Activated gamma-delta T cell (primary cell): ENCODE measurements at places on chromosomes 12 and 14.

DNA sequence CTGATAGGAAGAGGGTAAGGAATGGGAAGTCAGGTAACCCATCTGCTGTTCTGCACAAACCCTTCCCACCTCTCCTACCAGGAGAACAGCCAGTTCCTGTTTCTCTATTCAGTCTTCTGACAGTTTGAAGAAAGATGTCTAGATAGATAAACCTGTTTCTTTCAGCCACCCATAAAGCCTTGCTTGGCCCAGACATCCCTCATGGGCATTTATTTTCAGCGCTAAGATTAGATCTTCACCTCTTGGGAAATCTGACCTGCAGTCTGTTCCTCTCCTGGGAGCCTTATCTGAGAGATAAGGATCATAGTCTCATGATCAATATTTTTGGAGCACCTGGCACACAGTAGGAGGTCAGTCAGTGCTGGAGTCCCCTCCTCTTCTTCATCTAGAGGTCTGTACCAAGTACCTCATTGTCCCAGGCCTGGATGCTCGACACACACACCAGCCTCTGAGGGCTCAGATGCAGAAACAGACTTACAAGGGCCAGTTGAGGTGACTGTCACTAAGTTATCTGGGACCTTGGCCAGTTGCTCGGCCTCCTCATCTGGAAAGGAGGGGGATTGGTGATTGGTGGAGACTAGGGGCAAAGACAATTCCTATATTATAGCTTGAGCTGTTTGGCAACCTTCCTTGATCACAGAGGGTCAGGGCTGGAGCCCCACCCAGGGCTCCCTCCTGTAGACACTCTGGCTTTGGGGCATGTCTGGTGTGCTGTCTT, 18.2 kb downstream of the ACVRL1 start:
- no peak for DNase-seq

DNA sequence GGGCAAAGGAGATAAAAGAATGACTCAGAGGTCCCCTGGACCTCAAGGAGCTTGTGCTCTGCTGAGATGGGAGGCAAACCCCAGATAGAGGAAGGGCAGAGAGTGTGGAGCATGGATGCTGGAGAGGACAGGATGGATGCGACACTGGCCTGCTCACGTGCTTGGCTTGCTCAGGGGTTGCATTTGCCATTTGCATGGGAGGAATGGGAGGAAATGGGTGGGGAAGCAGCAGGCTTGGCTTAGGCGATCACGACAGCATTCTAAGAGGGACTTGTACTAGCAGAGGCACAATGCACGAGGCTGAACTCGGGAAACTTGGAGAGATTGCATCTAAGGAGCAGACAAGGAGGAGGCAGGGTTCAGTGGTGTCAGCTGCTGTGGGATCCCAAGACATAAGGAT, 19.8 kb downstream of the CD9 start:
- no peak for DNase-seq

DNA sequence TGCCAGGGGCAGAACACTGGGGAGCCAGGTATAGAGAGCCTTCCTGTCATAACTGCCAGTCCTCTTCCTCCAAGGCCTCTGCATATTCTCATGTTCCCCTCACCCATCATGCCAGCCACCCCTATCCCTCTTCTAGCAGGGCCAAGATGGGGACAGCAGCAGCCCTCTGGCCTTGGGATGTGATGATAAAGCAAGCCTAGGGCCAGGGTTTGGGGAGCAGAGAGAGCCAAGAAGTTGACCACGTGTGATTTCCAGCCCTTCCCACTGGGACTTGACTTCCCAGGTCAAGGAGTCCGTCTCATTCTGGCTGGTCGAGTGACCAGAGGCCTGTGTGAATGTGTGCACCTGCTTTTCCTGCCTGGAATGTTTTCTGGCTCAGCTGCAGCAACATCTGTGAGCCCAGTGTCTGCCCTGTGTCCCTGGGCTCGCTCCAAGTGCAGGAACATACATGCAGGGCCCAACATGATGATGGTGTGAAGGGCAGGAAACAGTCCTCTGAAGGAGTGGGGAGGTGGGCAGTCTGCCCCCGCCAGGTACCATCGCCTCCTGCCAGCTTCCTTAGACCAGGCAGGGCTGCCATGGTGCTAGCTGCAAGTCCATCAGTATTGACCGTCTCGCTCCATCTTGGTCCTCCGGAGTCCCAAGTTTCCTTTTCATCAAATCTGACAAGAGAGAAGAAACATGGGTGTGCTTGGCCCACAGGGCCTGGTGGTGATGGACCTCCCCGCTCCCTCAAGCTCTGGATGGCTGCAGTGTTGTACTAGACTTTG, 21.0 kb downstream of the VASH1 start:
- DNase-seq, result no peak

DNA sequence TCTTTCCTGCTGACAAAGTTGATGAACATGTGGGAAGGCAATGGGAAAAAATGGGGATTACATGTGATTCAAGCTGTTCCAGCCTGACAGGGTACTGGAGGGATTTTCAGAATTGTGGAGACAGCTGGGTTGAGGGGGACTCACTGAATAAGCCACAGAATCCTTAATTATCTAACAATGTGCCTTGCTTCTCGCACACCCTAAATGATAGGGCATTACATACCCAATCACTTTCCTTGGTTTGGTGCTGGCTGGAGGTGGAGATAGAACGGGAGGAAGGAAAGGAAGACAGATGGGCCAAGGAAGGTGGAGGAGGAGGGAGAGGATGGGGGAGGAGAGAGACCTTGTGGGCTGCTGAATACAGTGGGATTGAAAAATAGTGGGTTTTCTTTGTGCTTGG, 20.7 kb downstream of the PELI2 start:
- no peak for DNase-seq

DNA sequence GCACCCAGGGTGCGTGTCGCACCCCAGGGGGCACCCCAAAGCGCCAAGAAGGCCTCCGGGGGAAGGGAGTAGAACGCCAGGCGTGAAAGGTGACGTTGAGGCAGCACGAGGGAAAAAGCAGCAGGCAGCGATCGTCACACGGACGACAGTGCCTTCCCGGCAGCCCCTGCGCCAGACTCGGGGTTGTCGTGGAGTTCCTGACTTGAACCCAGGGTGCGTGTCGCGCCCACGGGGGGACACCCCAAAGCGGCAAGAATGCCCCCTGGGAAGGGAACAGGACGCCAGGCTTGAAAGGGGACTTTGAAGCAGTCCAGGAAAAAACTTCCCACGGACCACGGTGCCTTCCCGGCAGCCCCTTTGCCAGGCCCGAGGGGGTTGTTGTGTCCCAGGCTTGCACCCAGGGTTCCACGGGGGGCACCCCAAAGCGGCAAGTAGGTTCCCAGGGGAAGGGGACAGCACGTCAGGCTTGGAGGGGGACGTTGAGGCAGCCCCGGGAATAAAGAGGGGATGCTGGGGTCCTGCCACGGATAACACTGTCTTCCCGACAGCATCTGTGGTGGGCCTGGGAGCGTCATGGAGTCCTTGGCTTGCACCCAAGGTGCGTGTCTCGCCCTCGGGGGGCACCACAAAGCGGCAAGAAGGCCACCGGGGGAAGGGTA, 159.2 kb upstream of the ALG10B start:
- DNase-seq, result no peak

DNA sequence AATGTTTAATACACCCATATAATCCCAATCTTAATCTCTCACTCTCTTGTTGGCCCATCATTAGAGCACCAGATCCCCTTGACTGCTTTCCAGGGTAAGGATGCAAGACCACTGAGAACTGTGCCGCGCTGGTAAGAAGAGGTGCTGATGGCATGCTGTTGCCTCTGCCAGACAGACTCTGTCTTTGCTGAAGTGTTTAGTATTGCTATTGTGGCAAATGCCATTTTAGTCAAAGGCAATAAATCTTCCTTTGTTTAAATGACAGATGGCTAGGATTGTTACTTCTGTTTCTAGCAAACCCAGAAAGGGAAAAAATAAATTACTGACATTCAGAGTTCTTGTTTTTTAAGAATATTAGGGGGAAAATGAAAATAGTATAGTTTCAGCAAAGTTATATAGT, 152.3 kb downstream of the MON2 start:
- no peak for DNase-seq

- no peak for DNase-seq
These were observed 90.7 kb downstream of the PPFIA2 start for GRCh38 chr12:81668475-81668874.

DNA sequence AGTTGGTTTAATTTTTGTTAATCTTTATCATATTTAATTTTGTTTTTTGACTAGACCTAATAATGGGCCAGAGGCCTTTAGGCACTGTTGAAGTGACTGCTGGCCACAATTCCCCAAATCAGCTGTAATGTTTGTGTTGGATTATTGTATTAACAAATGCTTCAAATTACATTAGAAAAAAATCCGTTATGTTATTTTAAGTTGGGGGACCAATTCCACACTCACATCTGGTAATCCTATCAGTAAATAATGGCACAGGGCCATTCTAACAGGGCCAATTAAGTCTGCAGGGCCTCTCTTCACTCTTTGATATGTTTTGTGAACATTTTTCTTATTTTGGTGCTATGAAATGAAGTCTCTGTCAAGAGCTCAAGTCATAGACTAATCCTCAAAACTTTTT, 39.6 kb downstream of the CHST11 start:
- DNase-seq, result no peak

DNA sequence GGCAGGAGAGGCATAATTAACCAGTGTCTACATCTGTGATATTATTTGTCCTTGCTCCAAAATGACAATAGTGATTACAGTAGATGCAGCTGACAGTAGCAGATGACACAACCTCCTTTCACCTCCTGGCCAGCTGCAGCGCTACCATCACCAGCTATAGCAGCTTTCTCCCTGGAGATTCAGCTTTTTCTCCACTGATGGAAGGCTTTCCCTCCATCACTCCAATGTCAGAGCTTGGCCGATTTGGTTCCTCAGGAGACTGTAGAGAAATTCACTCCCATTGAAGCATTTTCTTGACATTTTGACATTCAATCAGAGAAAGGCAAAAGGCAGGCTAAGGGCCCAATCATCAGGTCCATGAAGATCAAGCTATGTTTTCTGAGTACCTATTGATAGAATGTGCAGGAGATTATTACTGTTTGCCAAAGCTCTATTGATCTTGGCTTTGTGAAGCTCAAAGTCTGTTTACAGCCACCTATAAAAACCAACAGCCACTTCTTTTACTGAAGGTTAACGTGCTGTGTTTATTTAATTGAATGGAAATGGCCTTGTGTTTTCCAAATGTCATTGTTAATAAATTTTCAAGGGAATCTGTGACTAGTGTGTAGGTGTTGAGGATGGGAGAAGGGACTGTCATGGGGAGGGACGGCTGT, 785.1 kb downstream of the DIO2 start:
- no peak for DNase-seq

GRCh38 chr14:83827383-83827782, 1702.6 kb upstream of the FLRT2 start:
- no peak for DNase-seq

- DNase-seq, result no peak
These were observed 26.6 kb upstream of the ETV6 start for GRCh38 chr12:11622876-11623281.

DNA sequence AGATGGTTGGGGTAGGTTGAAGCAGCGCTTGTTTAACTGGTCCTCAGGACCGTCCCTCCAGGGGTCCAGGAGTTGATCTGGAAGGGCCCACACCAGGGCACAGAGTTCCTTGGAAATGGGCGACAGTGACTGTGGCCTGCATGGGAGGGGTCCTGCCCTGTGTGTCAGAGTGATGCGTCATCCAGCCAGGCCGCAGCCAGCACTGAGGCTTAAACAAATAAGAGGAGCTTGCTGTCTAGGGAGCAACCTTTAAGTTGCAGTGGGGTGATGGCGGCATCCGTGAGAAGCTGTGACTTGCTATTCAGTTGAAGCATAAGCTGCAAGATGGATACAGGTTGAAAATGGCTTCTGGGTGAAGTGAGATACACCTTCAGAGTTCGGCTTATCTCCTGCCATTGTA, 20.2 kb downstream of the DCAF4 start:
- no peak for DNase-seq

DNA sequence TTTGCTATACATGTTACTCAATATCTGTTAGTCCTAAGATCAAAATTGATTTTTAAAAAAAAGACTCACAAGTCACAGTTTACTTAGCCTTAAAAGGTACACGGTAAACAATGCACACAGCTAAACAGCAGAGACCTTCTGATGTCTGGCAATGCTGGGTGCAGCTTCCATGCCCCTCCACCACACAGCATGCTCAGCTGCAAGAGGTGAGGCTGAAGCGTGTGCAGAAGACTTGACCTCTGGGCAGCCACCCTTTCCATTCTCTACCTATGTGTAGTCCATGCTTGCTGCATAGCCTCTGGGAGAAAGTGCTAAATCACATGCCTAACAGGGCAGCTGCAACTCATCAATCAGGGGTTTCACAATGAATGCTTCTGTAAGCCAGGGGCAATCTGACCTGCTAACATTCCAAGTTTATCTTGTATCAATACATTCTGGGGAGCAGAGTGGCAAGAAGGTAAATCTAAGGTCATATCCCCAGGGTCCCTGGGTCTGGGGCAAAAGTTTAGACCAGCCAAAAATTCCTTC, 44.5 kb upstream of the AMN1 start:
- DNase-seq, result no peak

DNA sequence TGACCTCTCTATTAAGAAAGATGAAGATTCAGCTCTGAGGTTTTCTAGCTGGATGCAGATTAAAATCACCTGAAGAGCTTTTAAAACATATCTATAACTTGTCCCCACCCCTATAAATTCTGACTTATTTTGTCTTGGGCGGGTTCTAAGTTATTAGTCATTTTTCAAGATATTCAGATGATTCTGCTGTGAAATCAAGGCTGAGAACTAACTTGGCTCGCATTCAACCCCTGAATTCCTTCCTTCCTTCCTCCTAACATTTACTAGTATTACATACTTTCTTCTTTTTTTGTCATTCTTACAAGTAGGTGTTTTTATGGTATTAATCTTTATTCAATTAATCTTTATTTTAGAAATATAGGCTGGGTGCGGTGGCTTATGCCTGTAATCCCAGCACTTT, 55.4 kb downstream of the SSPN start:
- DNase-seq, result no peak

GRCh38 chr12:109330282-109331230, 17.1 kb upstream of the MYO1H start:
- DNase-seq, result no peak

DNA sequence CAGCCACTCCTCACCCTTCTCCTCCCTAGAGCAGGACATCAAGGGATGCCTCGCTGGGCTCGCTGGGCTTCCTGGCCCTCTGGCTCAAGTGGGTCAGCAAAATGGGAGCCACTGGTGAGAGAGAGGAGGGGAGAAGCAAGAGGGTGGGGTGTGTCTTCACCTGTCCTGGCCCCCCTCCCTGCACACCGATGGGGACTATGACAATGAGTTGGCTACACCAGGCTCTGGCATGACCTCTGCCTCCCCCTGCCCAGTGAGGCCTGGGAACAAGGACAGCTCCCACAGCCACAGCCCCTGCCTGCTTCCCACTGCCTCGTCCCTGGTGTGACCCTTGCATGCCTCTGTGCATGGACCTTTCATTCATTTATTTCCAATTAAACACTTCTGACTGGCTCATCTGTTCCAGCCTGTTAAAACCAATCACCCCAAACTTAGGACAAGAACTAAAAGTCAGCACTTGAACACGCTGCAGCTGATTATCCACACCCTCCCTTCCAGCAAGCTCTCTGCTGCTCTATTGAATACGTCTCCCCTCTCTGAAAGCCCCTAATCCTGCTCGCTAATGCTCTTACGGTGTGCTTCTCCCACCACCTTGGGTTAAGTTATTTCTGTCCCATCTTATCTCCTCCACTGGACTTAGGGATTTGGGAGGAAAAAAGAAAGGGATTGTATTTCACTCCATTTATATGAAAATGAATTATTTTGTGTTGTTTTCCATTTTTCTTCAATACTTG, 5.8 kb upstream of the PPP2R5C start:
- DNase-seq, result no peak

- no peak for DNase-seq
These were observed 618 bp downstream of the SEC23A start for GRCh38 chr14:39102265-39102968.
